Kidney (tissue), 22 donors: ENCODE measurements at places on chromosomes 3 and 15. TPM values are rescaled to one million over a fixed set of nuclear protein-coding genes. Genes with fewer than 3 reads are reported as not detected.

DNA sequence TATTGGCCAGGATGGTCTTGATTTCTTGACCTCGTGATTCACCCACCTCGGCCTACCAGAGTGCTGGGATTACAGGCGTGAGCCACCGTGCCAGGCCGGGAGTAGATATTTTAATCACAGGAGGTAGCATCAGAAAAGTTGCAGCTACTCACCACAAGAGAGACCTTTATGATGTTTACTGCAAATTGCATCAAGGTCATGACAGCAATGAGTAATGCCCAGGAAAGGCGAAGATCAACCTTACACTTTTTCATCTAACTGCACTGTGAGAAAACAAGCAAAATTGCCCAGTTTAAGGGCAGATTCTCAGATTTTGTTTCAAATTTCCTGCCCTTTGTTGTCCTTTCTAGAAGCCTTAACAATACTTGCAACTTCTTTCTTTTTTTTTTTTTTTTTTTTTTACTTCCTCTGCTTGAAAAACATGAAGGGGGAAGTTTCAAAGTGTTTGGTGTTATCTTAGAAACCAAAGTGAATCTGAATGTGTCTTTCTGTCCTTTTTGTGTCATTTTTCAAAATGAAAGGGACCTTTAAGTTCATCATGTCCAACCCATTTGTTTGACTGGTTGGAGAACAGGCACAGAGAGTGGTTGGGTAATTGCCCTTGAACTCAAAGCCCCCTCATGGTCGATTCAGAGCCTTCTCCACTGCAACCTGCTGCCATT is 25.0 kb downstream of the TGFBR2 start:
- H3K4me1 ChIP-seq: peaks cover 45% of the 10 kb centered on the region
- no peak for DNase-seq
- H3K27ac ChIP-seq: peak overlapping the region; percentile 4
- no peaks in the 10 kb centered on the region for H3K27me3 ChIP-seq

- no peaks in the 10 kb centered on the region for H3K36me3 ChIP-seq
- no peaks in the 10 kb centered on the region for H3K4me1 ChIP-seq
- no peak overlapping the region for H3K4me3 ChIP-seq
- no peak for DNase-seq
These were observed 177.9 kb downstream of the MINAR1 start for GRCh38 chr15:79610021-79610420.

- DNase-seq: no peak
- H3K36me3 ChIP-seq: no peaks in the 10 kb centered on the region
- no peak overlapping the region for H3K4me3 ChIP-seq
- no peaks in the 10 kb centered on the region for H3K4me1 ChIP-seq
- no peaks in the 10 kb centered on the region for H3K27me3 ChIP-seq
These were observed 140.9 kb downstream of the KCNMB2 start for GRCh38 chr3:178676942-178677790.

GRCh38 chr3:17231537-17232261 is 346.9 kb downstream of the PLCL2 start:
- H3K27me3 ChIP-seq: no peaks in the 10 kb centered on the region
- DNase-seq: no peak
- H3K36me3 ChIP-seq: no peaks in the 10 kb centered on the region
- H3K4me3 ChIP-seq: no peak overlapping the region
- H3K4me1 ChIP-seq: no peaks in the 10 kb centered on the region

DNA sequence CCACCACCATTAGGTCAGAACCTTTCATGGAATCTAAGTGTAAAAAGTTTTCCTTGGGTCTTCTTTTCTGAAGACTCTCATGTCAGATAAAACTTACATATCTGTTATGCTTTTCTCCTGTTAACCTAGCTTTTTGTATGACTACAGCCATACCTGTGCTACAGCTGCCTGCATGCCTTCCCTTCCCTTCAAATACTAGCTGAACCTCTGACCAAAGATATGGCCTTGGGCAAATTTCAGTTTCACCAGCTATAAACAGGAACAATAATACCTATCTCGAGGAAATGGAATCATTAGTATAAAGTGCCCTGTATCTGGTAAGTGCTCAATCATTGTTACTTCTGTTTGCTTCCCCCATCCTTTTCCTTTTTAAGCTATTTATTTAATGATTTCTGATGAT is 25.0 kb downstream of the GLB1 start:
- H3K36me3 ChIP-seq: peaks cover 6% of the 10 kb centered on the region
- DNase-seq: no peak
- no peak overlapping the region for H3K4me3 ChIP-seq
- H3K27ac ChIP-seq: no peak overlapping the region
- H3K4me1 ChIP-seq: peaks cover 3% of the 10 kb centered on the region

- H3K36me3 ChIP-seq: no peaks in the 10 kb centered on the region
- DNase-seq: no peak
- H3K27ac ChIP-seq: no peak overlapping the region
These were observed 122.7 kb upstream of the RASGRP1 start for GRCh38 chr15:38687340-38687739.

DNA sequence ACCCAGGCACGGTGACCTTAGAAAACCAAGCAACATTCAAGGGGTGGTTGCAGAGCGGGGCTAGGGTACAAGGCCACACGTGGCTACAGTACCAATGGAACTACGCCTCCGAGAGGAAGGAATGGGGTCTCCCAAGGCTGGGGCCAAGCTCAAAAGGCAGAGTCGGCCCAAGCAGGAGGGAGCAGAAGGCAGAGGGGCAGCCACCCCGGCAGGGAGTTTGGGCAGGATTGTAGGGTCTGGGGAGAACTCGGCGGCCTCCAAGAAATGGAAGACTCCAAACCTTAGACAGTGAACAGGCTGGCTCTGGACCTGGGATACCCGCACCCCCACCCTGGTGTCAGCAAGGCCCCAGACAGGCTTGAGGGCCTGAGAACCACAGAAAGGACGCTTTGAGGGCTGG is 28.7 kb downstream of the ATRIP start:
- H3K27me3 ChIP-seq: no peaks in the 10 kb centered on the region
- no peaks in the 10 kb centered on the region for H3K36me3 ChIP-seq
- H3K4me3 ChIP-seq: no peak overlapping the region
- H3K27ac ChIP-seq: no peak overlapping the region

DNA sequence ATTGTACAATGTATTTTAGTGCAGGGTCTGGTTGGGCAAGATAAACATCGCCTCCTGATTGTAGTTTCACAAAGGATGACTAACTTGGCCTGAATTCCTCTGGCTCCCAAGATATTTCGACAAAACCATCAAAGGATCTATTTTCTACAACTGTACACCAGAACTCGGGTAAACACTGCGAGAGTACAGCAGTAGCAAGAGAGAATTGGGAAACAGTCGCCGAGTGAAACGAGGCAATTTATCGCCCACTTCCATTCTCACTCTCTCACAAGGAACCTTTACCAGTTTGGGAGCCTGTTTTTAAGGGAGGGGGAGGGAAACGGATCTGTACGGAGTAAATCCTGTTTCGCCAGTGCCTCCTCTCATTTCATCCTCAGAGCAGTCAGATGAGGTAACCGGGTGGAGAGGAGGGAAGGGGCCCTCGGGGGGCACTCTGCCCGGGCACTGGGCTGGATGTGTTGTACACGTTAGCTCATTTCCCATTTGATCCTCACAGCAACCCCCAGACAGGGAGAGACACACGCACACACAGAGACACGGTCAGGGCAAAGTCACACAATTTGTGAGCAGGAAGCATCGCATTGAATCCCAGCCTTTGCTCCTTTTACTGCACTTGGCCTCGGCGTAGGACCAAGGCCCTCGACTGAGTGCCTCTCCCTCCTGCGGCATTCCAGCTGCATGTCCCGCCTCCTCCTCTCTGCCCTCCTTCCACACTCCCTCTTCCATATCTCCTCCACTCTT is 120.1 kb downstream of the LIPC start:
- peaks cover 8% of the 10 kb centered on the region for H3K4me1 ChIP-seq
- H3K4me3 ChIP-seq: no peak overlapping the region
- H3K27me3 ChIP-seq: no peaks in the 10 kb centered on the region
- no peaks in the 10 kb centered on the region for H3K36me3 ChIP-seq
- DNase-seq: peak; percentile 54

GRCh38 chr3:192642651-192643050 is 84.7 kb downstream of the FGF12 start:
- no peak overlapping the region for H3K4me3 ChIP-seq
- no peaks in the 10 kb centered on the region for H3K4me1 ChIP-seq
- no peaks in the 10 kb centered on the region for H3K27me3 ChIP-seq
- no peak for DNase-seq
- H3K27ac ChIP-seq: no peak overlapping the region

GRCh38 chr3:121834157-121834670 is 646 bp downstream of the IQCB1 start:
- peak overlapping the region; percentile 6 for H3K27ac ChIP-seq
- H3K27me3 ChIP-seq: no peaks in the 10 kb centered on the region
- peaks cover 2% of the 10 kb centered on the region for H3K4me1 ChIP-seq
- H3K4me3 ChIP-seq: peak overlapping the region; percentile 91
- no peak for DNase-seq
- no peaks in the 10 kb centered on the region for H3K36me3 ChIP-seq

DNA sequence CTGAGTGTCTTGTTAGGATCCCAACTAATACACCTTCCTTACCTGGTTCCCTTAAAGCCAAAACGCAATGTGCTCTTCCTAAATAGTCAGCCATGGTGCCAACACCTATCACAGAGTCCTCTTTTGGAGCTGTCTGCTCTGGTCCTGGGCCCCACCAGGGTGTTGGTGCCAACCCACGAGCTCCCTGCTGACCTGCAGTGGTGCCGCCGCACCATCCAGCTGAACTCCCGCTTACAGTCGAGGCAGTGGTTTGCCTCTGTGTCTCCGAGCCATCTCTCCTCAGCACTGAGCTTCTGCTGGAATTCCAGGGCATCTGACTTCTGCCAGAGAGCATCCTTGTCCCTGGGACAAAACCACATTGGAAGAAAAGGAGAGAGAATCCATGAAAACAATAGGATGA is 15.9 kb downstream of the CXCR6 start:
- peaks cover 77% of the 10 kb centered on the region for H3K36me3 ChIP-seq
- no peaks in the 10 kb centered on the region for H3K4me1 ChIP-seq
- H3K27me3 ChIP-seq: no peaks in the 10 kb centered on the region
- H3K4me3 ChIP-seq: no peak overlapping the region
- no peak for DNase-seq
- H3K27ac ChIP-seq: no peak overlapping the region

GRCh38 chr15:69517052-69517451 is 64.4 kb downstream of the RPLP1 start:
- no peak for DNase-seq
- no peaks in the 10 kb centered on the region for H3K36me3 ChIP-seq
- no peak overlapping the region for H3K4me3 ChIP-seq
- no peaks in the 10 kb centered on the region for H3K27me3 ChIP-seq
- no peak overlapping the region for H3K27ac ChIP-seq

- peak; percentile 75 for DNase-seq
- H3K4me3 ChIP-seq: peak overlapping the region; percentile 65
- H3K4me1 ChIP-seq: no peaks in the 10 kb centered on the region
- no peak overlapping the region for H3K27ac ChIP-seq
- no peaks in the 10 kb centered on the region for H3K27me3 ChIP-seq
These were observed 880 bp upstream of the CHRNA7 start for GRCh38 chr15:32029409-32029861.

- no peaks in the 10 kb centered on the region for H3K36me3 ChIP-seq
- no peak overlapping the region for H3K27ac ChIP-seq
- H3K27me3 ChIP-seq: no peaks in the 10 kb centered on the region
- peak; percentile 51 for DNase-seq
- H3K4me3 ChIP-seq: no peak overlapping the region
These were observed 921.1 kb downstream of the FHIT start for GRCh38 chr3:60330107-60330506.

GRCh38 chr15:85426481-85426880 is 46.1 kb downstream of the AKAP13 start:
- no peaks in the 10 kb centered on the region for H3K4me1 ChIP-seq
- no peaks in the 10 kb centered on the region for H3K27me3 ChIP-seq
- DNase-seq: no peak
- no peaks in the 10 kb centered on the region for H3K36me3 ChIP-seq
- no peak overlapping the region for H3K4me3 ChIP-seq

GRCh38 chr3:31465999-31466398 is 66.7 kb upstream of the STT3B start:
- H3K27ac ChIP-seq: no peak overlapping the region
- no peak overlapping the region for H3K4me3 ChIP-seq
- no peaks in the 10 kb centered on the region for H3K27me3 ChIP-seq
- H3K36me3 ChIP-seq: no peaks in the 10 kb centered on the region
- no peak for DNase-seq

GRCh38 chr3:116087426-116087825 is 357.9 kb downstream of the LSAMP start:
- no peaks in the 10 kb centered on the region for H3K27me3 ChIP-seq
- no peaks in the 10 kb centered on the region for H3K36me3 ChIP-seq
- no peaks in the 10 kb centered on the region for H3K4me1 ChIP-seq
- no peak overlapping the region for H3K4me3 ChIP-seq

- H3K4me3 ChIP-seq: no peak overlapping the region
- no peaks in the 10 kb centered on the region for H3K27me3 ChIP-seq
- no peak overlapping the region for H3K27ac ChIP-seq
- H3K4me1 ChIP-seq: no peaks in the 10 kb centered on the region
- DNase-seq: peak; percentile 64
These were observed 359.7 kb upstream of the ROPN1 start for GRCh38 chr3:124351430-124352148.

DNA sequence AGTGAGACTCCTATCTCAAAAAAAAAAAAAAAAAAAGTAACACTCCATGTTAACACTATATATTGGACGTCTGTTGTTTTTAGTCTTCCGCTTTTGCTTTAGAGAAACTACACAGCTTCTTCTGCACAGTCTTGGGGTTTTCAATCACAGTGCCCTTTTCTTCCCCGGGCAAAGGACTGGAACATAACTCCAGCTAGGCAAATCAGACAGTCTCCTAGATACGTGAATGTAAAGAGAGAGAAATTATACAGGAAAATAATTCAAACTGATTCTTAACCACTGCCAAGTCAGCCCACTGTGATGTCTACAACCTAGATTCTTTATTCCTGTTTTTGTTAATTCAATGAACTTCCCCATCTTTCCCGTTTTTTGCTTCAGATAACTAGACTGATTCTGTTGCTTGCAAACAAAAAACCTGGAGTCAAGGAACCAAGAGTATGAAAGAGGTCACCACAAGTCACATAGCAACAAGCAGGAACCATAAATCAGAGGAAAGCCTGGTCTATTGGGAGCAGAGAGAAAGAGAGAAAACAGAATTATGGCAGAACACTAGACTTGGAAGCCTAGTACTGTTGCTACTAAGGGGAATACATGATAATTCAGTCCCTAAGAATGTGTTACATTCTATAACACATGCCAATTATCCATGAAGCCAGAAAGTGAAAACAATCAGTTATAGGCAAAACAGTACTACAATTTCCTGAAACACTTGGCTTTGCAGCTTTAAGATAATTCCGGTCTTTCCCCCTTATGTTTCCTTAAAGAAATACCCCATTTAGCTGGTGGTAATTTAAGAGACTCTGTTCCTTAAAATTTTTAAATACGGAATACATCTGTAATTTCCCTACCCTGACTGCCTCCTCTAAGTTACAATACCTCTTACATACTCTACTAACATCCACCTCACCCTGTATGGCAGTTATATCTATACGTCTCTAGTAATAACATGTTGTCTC is 63.1 kb downstream of the TBL1XR1 start:
- H3K4me1 ChIP-seq: no peaks in the 10 kb centered on the region
- no peaks in the 10 kb centered on the region for H3K27me3 ChIP-seq
- DNase-seq: no peak
- no peaks in the 10 kb centered on the region for H3K36me3 ChIP-seq
- no peak overlapping the region for H3K4me3 ChIP-seq

GRM2 gene
- polyA plus RNA-seq: not detected

TEX55 gene
- not detected for polyA plus RNA-seq

LRRC31 gene
- polyA plus RNA-seq: not detected

TMC3 gene
- polyA plus RNA-seq: not detected

IQCH gene
- 3.2 TPM for polyA plus RNA-seq

TERB2 gene
- not detected for polyA plus RNA-seq

DAZL gene
- not detected for polyA plus RNA-seq

ITIH3 gene
- polyA plus RNA-seq: 2.1 TPM

PARP16 gene
- polyA plus RNA-seq: 7.0 TPM

CYB561D2 gene
- 38.8 TPM for polyA plus RNA-seq

DUOX1 gene
- 0.26 TPM for polyA plus RNA-seq

LEKR1 gene
- 1.8 TPM for polyA plus RNA-seq

GP5 gene
- not detected for polyA plus RNA-seq

MOBP gene
- polyA plus RNA-seq: not detected

TP63 gene
- 0.13 TPM for polyA plus RNA-seq

GOLGA8S gene
- 0.13 TPM for polyA plus RNA-seq
